ENCODE measurements at places on chromosomes 12 and 14.

- DNase-seq = no peak
Measured at GRCh38 chr14:20607617-20608016, 16.4 kb upstream of the RNASE12 start.

- no peak for DNase-seq
Measured at GRCh38 chr12:7483343-7483742, 20.2 kb downstream of the CD163 start.

DNA sequence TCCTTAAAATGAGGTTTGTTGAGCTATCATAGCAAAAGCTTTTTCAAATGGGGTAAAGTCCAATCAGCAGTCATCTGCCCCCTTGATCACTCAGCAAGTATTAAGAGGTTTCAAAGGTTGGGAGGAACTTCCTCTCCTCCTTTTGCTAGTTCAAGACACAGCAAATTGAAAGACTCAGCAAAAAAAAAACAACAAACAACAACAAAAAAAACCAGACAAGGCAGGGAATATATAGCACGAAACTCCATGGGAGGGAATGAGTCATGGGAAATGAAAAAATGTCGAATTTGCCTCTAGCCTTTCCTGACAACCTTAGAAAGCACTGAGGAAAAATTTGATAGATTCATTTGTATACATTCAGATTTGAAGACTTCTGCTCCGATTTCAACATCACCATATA is 1.6 kb upstream of the SLC7A8 start:
- no peak for DNase-seq

- DNase-seq = no peak
Measured at GRCh38 chr12:122889761-122890520, 6.0 kb downstream of the VPS37B start.

- no peak for DNase-seq
Measured at GRCh38 chr12:27705263-27705662, 5.4 kb upstream of the MRPS35 start.

DNA sequence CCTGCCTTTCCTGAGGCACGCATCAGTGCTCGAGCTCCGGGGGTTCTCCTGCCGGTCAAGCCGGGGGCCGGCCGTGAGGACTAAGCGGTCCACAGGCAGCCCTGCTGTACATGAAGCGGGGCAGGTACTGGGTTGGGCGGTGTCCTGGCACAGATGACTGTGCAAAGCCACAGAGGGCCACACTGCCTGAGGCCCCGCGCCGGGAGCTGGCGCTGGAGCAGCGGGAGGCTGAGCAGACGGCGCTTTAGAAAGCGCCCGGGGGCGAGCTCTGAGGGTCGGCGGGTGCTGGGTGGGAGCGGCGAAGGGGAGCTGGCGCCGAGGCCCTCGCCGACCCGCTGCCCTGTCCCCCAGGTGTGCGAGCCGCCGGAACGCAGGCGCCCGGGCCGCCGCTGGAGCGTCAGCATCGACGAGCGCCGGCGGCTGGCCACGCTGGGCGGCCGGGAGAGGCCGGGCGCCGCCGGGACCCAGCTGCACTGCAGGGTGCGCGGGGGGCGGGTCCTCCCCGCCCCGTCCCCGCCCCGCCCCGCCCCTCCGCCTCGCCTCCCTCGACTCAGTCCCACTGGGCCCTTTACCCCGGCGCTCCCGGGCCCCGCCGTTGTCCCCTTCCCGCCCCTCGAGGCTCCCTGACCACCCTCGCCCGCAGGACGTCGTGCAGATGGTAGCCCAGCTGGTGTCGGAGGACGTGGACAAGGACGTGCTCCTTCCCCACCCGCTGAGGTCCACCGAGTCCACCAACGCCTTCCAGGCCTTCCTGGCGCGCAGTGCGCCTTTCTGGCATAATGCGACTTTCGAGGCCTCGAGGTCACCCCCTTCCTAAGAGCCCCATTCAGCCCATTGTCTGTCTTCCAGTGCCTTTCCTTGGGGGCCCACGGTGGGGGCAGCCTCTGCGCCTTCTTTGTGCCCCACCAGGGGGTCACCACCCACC is 8.3 kb upstream of the MTA1 start:
- DNase-seq = peak; percentile 75

- no peak for DNase-seq
Measured at GRCh38 chr14:20498622-20499021, 6.7 kb upstream of the RNASE10 start.

- no peak for DNase-seq
Measured at GRCh38 chr12:70571705-70572268, 65.4 kb downstream of the PTPRB start.

- DNase-seq = no peak
Measured at GRCh38 chr12:131163189-131163738, 209.6 kb downstream of the ADGRD1 start.

DNA sequence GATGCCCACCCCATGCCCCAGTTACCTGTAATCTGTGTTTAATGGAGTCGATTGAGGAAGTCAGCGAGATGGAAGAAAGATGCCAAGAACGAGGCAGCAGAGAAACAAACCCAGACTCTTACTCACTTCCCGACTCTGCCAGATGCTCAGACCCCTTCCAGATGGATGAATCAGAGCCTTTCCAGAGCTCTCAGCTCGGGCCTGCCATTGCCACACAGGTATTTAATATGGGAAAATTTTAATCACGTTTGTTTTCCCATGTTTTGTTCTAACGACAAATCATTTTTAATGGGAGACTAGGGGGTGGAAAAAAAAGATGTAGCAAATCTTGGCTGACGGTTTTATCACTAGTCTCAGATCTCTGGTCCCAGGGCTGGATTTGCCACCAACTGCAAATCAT is 72.5 kb upstream of the SRRM4 start:
- DNase-seq = no peak
